Posterior cingulate gyrus (tissue), 11 donors: ENCODE measurements at places on chromosomes 1 and 21.

DNA sequence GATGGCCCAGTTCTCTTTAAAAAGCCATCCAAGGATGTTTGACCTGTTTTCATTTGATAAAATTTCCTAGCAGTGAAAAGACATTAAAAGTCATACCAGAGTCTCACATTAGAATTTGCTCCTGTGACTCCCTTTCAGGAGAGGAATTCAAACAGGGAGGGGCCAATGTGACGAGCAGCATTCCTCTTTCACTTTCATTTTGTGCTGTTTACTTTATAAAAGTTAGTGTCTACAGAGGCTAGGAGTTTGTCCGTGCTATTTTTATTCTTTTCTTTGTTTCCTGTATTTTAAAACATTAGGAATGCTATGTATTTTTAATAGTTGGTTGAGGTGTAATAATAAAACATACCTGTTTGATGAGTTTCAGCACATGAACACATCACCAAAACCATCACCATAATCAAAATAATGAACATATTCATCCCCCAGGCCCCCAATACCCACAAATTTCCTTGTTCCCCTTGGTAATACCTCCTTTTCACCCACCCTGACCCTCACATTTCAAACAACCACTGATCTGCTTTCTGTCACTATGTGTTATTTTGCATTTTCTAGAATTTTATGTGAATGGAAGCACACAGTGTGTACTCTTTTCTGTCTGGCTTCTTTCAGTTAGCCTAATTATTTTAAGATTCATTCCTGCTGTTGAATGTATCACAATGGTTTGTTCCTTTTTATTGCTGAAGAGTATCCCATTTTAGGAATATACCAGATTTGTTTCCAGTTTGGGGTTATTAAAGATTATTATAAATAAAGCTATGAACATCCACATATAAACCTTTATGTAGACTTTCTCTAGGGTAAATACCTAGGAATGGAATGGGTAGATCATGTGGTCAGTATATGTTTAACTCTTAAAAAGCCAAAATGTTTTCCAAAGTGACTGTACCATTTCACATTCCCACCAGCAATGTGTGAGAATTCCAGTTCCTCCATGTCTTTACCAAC, 129.5 kb downstream of the TENT5C start:
- DNase-seq, result no peak

GRCh38 chr1:58573705-58574591, 3.1 kb downstream of the TACSTD2 start:
- no peak for DNase-seq

- no peak for DNase-seq
Observed at GRCh38 chr1:213826891-213827290, 160.9 kb upstream of the PROX1 start.

DNA sequence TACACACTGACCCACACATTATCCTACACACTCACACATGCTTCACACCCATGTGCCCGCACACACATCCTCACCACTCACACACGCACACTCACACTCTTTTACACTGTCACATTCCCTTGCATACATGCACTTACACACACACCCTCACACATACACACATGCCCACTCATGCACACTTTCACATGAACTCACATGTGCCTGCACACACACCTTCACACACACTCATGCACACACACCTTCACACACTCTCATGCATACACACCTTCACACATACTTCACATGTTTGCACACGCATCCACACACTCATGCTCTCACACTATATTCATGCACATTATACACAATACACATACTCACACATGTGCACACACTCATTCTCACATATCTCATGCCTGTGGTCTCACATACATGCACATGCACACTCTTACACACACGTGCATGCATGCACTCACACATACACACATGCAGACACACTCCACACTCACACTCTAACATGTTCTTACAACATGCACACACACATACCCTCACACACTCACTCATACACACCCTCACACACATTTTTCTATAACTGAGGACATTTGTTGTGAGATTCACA, 42.3 kb downstream of the RXRG start:
- DNase-seq, result no peak

DNA sequence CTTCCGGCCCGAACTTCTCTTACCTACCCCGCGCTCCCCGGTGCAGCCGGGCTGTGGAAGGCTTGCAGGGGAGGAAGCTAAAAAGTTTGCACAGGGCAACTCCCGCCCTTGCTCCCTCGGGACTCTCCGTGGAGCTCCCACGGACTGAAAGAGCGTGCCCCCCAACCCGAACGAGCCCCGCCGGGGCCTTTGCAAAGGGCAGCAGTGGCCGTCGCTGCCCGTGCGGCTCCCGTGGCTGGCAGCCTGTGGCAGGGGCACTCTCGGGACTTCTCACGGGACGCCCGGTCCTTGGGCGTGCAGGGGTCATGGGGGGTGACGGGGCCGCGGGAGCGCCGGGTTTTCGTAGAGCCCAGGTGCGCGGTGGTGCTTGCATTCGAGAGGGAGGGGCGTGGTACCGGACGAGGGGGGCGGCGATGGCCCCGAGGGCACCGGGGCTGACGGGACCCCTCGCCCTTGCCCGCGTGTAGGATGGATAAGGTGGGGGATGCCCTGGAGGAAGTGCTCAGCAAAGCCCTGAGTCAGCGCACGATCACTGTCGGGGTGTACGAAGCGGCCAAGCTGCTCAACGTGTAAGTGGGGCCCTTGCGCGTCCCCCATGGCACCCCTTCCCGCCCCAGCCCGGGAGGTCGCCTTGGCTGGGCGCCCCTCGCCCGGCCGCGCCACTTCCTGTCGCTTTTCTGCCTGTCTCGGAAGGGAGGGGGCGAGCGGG, 711 bp downstream of the GADD45A start:
- no peak for DNase-seq

DNA sequence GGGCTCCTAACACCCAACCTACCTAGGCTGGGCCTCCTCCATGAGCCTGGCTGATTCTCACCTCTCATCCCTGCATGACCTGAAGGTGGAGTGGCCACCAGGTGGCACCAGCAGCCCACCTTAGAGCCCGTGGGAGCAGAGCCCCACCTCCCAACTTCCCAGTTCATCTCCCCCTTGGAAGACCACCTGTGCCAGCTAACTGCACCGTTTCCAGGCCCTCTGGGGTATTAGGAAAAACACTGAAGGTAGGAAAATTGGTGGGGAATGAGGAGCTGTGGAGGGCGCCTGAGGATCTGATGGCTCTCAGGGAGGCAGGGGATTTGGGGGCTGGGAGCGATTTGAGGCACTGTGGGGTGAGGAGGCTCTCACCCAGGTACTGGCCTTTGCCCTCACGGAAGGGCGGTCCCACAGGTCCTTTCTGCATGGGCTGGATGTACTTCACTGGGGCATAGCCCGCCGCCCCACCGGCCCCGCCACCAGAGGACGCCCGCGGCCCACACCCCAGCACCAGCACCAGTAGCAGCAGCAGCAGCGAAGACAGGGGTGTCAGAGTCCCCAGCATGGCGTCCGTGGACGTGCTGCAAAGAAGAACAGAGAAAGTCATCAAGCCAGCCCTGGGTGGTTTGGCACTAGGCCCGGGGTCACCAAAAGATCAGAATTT, 11.1 kb downstream of the ADPRS start:
- peak; percentile 83 for DNase-seq

DNA sequence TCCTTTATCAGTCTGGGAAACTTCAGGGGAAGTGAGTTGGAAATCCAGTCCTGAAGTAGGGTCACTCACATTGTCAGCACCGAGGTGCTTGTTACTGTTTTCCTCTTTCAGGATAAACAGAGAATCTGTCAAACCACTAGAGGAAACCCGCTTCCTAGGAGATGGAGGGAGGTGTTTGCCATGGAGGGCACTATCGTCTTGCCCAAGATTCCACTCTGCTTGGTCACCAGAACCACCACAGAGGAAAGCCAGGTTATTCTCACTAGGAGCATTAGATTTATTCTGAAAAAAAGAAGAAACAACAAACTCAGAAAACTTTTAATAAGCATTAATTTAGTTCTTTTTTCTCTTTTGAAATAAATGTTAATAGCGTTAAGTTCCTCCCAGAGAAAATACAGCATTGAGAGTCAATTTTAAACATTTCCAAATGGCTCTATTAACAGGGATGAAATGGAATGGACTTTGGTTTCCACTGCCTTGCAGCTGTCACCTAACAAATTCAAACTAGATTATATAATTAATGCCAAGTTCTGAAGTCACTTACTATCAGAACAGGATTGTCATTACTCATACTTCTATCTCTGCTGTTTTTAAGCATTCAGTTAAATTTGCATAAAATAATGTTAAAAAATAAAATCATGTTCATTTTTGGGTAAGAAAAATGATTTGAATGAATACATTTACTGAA, 242.8 kb downstream of the CRB1 start:
- no peak for DNase-seq

DNA sequence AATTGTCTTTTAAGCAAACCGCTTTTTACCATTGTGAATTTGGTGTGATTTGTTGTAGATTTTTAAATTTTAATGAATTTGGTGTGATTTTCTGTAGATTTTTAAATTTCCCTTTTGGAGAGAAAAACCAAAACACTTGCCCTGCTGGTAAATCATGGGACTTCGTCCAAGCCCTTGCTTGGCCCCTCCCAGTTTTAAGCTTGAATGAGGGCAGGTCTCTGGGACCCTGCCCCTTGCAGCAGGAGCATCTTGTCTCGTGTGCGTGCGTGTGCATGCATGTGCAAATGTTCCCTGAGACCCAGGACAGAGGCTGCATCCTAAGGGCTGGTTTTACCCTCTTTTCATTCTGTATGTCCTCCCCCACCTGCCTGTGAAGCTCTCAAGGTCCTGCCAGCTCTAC, 248.6 kb downstream of the GREM2 start:
- no peak for DNase-seq

- DNase-seq, result no peak
Observed at GRCh38 chr1:235060607-235061470, 67.8 kb downstream of the TOMM20 start.

GRCh38 chr1:61782771-61783170, 40.5 kb downstream of the PATJ start:
- DNase-seq, result no peak

- DNase-seq, result peak; percentile 90
Observed at GRCh38 chr1:54227091-54227602, 27.2 kb downstream of the MRPL37 start.

- DNase-seq, result no peak
Observed at GRCh38 chr1:246708166-246708565, 16.0 kb upstream of the SCCPDH start.

DNA sequence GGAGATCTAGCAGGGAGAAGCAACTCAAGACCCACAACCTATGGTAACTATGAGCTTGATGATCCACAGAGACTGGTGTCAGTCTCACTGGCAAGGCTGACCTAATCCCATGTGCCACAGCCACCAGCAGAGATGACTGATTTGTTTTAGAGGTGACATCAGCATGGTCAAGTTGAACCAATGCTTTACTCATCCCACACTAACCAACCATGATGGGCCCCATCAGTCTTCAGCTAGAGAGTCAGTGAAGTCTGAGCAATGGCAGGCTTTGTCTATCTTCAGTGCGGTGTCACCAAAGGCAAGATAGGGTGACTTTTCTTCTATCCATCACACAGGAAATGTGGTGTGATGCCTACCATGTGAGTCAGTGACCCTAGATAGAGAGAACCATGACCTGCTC, 1470.7 kb downstream of the NCAM2 start:
- DNase-seq, result no peak

- no peak for DNase-seq
Observed at GRCh38 chr1:149931212-149931790, 3.7 kb upstream of the SF3B4 start.

GRCh38 chr1:244450597-244451538, 841 bp downstream of the ADSS2 start:
- DNase-seq, result peak; percentile 31

DNA sequence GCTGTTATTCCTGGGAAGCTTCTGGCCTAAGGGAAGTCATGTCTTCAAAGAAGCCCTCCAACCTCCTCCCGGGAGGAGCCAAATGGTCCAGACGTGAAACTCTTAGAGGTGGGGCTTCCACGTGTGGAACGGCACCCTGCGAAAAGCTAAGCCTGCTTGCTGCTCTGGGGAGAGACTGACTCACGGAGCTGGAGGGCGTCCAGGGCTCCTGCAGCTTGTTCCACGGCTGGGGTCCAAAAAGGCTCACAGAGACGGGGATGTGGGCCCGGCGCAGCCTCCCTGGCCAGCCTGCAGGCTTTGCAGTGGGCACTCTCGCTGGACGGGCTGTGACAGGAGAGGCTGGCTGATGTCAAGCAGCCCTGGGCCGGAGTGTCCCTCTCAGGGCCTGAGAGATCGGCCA, 105.1 kb downstream of the COLGALT2 start:
- DNase-seq, result peak; percentile 86

GRCh38 chr1:87972811-87973210, 644.1 kb downstream of the LMO4 start:
- DNase-seq, result no peak

DNA sequence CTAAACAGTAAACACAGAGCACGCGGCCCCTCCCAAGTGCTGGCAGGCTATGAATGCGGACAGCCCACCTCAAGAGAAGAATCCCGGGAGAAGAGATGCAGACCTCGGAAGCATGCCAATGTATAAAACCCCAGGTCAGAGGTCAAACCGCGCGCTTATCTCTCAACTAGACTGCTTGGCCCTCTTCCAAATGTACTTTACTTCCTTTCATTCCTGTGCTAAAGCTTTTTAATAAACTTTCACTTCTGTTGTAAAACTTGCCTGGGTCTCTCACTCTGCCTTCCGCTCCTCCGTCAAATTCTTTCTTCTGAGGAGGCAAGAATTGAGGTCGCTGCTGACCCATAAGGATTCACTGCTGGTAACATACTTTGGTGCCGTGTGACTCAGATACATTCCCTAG, 216.0 kb downstream of the S1PR1 start:
- DNase-seq, result no peak

- DNase-seq, result no peak
Observed at GRCh38 chr1:211876851-211877590, 46.5 kb upstream of the LPGAT1 start.

DNA sequence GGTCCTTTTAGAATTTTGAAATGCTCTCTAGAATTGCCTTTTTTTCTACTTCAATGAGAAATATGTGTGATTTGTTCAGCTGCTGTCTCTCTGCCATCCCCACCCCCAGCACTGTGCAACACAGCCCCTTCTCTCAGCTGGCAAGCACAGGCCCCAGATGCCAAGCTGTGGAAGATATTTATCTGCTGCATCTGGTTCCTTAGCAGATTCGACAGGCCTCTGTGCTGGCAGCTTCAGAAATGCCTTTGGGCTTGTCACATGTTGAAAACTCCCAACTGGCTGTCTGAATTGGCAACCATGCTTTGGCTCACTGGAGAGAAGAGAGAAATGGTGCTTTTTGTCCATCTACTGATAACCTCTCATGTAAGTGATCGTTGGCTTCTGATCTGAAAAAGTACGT, 206.7 kb upstream of the C1orf87 start:
- no peak for DNase-seq

DNA sequence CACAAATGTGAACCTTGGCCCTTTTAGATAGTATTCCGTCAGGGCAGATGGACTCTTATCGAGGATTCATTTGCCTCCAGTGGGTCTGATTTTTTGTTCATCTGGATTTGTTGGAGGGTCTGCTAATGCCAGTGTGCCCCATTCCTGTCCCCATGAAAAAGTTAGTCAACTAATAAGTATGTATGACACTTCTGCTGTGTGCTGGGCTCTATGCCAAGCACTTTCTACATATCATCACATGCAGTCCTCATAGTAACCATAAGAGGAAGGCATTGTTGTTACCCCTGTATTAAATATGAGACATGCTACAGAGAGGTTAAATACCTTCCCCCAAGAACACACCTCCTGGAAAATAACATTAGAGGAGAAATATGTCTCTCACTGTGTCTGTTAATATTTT, 46.6 kb upstream of the MAB21L3 start:
- DNase-seq, result no peak
